ENCODE measurements at places on chromosomes 2 and 18.

DNA sequence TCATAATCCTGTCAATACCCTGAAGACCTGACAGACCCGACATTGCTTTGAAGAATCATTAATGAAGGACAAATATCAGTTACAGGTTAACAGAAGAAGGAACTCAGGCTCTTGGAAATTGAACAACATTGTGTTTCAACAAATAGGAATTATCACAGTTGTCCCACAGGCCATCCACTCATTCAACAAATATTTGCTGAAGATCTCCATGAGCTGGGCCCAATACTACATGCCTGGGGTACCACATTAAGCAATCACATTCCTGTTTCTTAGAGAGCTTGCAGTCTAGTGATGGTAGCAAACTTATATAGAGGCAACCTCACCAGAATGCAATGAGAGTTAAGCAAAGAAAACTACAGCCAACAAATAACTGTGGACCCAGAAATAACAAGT lies 671.6 kb upstream of the ACVR2A start:
- DNase-seq = no peak

GRCh38 chr18:69968039-69968438 lies 20.4 kb upstream of the CD226 start:
- no peak for DNase-seq

GRCh38 chr2:126703311-126703710 lies 47.4 kb downstream of the GYPC start:
- DNase-seq = no peak

DNA sequence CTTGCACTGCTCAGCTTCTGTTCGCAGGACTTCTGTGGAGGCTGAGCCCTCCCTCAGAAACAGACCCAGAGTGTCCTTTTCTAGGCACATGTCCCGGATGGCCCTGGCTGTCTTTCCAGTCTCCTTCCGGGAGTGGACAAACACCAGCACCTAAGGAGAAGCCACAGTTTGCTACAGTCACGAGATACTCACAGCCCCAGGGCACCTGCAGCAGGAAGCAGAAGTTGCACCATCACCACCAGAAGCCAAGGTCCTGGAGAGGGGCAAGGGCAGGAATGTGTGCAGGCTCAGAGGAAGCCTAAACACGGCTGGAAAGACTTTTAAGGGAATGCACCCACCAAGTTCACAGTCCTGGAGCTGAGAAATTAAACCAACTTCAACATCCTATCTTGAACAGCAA lies 13.6 kb downstream of the SNRNP200 start:
- no peak for DNase-seq

DNA sequence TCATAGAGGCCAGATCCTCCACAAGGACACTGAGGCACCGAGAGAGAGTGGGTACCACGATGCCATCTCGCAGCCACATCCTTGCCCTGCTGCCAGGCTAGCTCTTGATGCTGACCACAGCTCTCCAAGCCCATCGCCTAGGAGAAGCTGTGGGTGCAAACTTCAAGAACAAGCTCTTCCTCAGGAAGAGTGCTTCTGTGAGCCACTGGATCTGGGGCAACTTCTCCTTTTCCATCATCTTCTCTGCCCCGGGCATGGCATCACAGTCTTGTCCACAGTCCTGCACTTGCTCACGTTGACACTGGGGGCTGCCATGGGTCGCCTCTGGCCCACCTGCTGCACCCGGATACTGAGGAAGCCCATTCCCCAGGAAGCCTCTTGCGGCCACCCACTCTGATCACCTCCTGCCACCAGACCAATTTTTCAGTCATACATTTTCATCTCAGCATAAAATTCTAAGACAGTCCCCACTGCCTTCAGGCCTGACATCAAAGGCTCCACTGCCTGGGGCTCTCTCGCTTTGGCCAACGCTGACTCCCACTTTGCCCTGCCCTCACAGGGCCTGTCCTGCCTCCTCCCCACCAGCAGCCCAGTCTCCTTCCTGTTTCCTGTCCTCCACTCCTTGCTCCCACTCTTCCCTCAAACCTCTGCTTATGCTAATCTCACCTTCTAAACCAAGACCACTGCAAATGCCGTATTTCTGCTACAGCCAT lies 243.9 kb downstream of the AFF3 start:
- no peak for DNase-seq

DNA sequence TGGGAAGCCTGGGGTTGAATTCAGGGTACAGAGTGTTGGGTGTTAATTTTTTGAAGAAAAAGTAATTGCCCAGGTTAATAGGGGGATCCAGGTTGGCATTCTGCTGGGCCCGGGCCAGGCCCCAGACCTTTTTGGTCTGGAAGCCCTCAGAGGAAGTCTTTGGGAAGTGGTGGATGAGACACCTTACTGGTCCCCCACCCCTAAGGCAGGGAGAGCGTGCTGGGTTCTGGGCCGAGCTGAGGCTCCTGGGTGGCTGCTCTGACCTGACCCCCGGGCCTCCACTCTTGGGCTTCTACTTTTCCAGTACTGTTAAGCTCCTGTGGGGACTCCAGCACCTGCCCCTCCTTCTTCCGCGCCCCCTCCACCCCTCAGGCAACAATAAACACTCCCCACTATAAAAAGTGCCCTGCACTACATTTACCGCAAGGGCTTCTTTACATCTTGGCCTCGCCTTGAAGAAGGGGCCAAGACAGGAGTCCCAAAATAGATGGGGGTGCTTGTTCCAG lies 753 bp upstream of the HOXD3 start:
- no peak for DNase-seq

DNA sequence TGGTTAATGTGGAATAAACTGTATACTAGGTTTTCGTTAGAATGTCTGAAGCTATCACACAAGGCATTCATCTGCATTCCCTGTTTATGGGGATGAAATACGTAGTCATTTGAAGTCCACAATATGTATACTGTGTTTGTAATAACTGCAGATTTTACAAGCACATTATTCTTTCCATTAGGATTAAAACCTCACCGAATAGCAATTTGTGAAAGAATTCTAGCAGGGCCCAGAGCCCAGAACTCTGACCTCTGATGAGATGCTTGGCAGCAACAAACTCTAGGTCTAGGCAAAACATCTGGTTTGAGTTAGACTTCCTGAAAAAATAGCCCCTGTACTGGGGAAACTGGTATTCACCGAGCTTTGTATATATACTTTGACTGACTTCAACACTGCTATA lies 158.2 kb downstream of the SRBD1 start:
- no peak for DNase-seq

GRCh38 chr2:175823002-175823706 lies 178.9 kb downstream of the LNPK start:
- DNase-seq = no peak

GRCh38 chr2:9408641-9409151 lies 14.6 kb downstream of the ITGB1BP1 start:
- no peak for DNase-seq

- DNase-seq = no peak
These were observed 515.1 kb downstream of the STK39 start for GRCh38 chr2:167732326-167732725.

- DNase-seq = no peak
These were observed 10.9 kb downstream of the WDR7 start for GRCh38 chr18:56662063-56662408.

DNA sequence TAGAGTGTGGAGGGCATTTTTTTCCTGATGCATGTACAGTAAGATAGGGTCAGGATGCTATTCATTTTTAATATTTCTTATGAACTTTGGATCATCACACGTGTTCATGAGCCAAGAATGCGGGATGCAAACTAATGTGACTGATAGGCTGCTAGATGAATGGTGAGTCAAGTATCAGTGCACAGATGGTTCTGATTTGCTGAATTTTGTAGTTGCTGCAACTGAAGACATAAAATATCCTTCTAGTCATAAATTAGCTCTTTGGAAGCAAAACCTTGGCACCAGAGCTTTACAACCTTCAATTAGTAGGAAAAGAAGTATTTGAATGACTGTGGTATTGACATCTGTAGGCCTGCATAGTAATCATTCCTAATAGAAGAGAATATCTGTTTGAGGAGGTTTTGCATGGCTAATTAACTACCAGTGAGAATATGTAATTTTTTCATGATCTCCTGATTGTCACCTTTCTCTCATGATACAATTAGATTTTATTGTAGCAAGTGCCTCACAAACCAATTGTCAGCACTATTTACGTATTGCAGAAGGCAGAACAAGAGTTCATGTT lies 94.0 kb downstream of the VRK2 start:
- no peak for DNase-seq

- DNase-seq = no peak
These were observed 3.3 kb downstream of the INPP5D start for GRCh38 chr2:233063269-233063975.
